ENCODE measurements at places on chromosomes 7 and 10.
A peak's percentile ranks its signal among the peaks of the same experiment; 100 is the strongest.

GRCh38 chr7:7524121-7524520 lies 11.6 kb downstream of the COL28A1 start:
- no peak for DNase-seq

GRCh38 chr10:23897267-23897666 lies 311.7 kb upstream of the KIAA1217 start:
- no peak for DNase-seq

GRCh38 chr10:83824099-83824498 lies 315.2 kb upstream of the GHITM start:
- no peak for DNase-seq

- DNase-seq = no peak
Observed at GRCh38 chr10:72061491-72061890, 26.9 kb downstream of the SPOCK2 start.

DNA sequence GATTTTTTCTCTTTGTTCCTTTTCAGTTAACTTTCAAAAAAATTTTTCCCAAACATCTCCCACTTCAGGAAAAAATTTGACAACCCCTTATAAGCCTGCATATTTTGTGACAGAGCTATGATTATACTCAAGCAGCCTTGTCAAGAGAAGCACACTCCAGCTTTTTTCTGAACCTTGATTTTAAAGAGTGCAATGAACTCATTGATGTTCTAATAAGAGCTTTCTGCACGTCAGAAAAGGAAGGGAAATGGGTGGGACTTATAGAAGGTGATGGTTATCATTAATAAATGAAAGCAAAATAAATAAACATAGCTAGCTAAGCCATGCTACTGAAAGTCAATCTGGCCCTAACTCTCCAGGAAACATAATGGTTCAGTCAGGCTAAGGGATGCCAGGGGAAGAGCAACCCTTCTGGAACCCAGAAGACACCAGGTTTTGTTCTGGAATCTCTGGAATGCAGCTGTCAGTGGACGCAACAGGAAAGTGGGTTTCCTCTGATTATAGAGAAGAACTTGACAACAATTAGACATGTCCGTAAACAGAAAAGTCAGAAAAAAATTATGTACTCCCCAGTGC lies 76.1 kb downstream of the NHLRC2 start:
- no peak for DNase-seq

GRCh38 chr10:109343293-109343692 lies 580.0 kb downstream of the XPNPEP1 start:
- DNase-seq = no peak

DNA sequence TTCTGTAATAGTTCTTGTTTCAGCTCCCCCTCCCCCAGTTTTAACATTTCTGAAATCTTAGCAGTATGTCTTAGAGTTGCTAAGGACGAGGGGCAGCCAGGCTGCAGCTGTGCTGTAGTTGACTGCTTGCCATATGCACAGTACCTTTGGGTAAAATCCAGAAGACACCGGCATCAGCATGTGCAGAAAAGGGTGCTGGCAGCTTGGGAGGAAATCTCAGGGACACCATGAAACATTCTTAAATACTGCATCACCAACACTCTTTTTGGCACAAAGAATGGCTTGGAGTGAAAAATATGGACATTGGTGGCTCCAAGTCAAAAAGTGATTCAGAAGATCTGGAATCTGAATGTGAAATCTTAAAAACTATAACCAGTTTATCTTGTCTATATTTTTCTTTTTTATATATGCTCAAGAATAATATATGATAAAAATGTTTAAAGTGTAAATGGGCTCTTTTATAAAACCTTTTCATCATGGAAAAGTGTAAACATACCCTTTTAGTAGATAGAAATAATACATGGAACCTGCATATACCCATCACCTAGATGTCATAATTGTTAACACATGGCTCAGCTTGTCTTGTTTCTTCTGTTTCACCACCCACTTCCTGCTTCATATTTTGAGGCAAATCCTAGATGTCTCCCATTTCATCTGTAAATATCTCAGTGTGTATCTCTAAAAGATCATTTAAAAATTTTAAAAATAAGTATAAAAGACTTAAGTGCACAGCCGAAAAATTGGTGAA lies 34.4 kb upstream of the ARMS2 start:
- no peak for DNase-seq

DNA sequence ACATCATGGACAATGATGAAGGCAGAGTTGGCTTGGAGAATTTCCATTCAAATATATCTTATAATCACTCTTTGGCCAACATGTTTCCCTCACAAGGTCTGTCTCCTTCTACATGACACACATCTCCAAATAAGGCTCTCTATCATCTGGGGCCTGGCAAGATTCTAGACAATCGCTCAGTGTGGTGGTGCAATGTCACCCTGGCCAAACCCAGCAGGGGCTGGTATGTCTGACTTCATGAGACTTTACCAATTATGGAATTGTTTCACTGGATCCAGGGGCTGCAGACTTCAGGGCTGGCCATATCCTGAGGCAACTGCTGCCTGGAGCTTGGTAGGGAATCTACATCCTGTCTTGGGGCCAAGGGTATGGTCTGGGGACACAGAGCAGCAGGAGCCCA lies 319.0 kb downstream of the PLXNA4 start:
- DNase-seq = no peak

DNA sequence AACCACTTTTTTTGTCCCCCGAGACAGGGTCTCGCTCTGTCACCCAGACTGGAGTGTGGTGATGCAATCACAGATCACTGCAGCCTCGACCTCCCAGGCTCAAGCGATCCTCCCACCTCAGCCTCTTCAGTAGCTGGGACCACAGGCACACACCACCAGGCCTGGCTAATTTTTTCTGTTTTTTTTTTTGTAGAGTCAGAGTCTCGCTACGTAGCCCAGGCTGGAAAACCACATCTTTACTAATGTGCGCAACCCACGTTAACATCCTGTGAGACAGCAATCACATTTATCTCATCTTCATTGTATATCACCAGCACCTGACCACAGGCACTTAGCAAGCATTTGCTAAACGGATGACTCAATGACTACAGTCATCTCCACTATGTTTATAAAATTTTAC lies 77.8 kb upstream of the ATP6V0A4 start:
- DNase-seq = peak; percentile 41

GRCh38 chr10:112832361-112832878 lies 117.6 kb upstream of the TCF7L2 start:
- no peak for DNase-seq

- DNase-seq = no peak
Observed at GRCh38 chr10:56135828-56136227, 225.2 kb downstream of the ZWINT start.

DNA sequence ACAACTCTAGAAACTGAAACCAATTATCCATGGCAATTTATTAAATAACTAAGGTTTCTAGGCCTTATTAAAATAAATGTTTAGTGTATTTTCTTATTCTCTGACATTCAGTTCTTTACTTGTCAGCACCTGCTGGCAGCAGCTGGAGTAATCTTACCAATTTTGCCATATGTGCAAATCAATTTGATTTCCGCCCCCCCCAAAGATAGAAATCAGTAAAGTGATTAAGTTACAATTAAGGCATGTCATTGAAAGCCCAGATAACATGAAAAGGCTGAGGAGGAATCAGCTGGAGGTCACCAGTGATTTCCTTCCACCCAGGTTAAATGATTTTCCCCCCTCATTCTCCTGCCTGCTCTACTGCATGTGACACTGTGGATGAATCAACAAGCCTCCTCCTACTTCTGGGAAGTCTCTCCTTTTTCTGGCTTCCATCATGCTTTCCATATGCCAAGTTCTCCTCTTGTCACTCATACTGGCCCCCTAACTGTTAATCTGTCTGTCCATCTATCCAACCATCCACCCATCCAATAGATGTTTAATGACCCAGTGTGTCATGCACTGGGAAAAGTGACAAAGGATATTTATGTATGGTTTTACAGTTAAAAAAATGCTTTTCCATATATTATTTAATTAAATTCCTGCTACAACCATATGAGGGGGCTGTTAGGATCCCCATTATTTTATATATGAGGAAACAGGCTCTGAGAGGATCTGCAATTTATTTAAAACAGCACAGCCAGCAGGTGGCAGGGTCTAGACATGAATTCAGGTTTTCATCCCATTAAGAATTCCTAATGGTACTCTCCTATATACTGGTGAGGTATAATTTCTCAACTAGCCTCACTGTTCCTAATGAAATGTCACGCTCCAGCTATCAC lies 116.5 kb downstream of the ATXN7L1 start:
- no peak for DNase-seq

- no peak for DNase-seq
Observed at GRCh38 chr7:42739638-42740037, 172.2 kb downstream of the C7orf25 start.

- no peak for DNase-seq
Observed at GRCh38 chr7:102925976-102926782, 13.4 kb downstream of the LRRC17 start.

DNA sequence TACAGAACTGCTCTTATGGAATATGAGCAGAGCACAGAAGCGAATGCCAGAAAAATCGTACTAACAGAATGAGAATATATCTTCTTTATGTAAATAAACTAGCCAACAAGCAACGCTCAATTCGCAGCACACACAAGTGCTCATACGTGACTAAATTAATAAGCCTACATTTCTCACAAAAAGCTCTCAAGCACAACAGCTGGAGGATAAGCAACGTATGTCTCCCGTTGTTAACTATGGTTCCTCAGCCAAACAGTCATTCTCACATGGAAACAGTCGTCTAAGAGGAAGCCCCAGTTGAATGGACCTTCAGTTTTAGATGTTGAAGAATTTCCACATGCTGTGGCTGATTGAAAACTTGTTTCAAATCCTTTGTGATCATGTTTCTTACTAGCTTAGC lies 110.4 kb downstream of the PKD1L1 start:
- DNase-seq = no peak

Data from stimulated activated CD4-positive, alpha-beta T cell treated with anti-CD3 and anti-CD28 coated beads, Interleukin-2, amount 100 ng/mL, for 48 hours (primary cell).